Osteocyte (in vitro differentiated cells): ENCODE measurements at places on chromosomes 5 and 9. TPM values are rescaled to one million over a fixed set of nuclear protein-coding genes. Genes with fewer than 3 reads are reported as not detected.

ZNF879 gene
- total RNA-seq: 4.2 and 5.2 TPM in 2 replicates

TSSK1B gene
- 0.21 and 0.42 TPM in 2 replicates for total RNA-seq

PCDH12 gene
- total RNA-seq: not detected in 2 replicates

FOXD4L5 gene
- total RNA-seq: 0.16 and 0.35 TPM in 2 replicates
